ENCODE measurements at places on chromosomes 11 and 22.

GRCh38 chr22:50215297-50216054, 14.7 kb downstream of the SELENOO start:
- DNase-seq: no peak

GRCh38 chr22:48690583-48691317, 1136.9 kb downstream of the BRD1 start:
- no peak for DNase-seq

GRCh38 chr11:42329929-42330565, 870.6 kb upstream of the LRRC4C start:
- no peak for DNase-seq

DNA sequence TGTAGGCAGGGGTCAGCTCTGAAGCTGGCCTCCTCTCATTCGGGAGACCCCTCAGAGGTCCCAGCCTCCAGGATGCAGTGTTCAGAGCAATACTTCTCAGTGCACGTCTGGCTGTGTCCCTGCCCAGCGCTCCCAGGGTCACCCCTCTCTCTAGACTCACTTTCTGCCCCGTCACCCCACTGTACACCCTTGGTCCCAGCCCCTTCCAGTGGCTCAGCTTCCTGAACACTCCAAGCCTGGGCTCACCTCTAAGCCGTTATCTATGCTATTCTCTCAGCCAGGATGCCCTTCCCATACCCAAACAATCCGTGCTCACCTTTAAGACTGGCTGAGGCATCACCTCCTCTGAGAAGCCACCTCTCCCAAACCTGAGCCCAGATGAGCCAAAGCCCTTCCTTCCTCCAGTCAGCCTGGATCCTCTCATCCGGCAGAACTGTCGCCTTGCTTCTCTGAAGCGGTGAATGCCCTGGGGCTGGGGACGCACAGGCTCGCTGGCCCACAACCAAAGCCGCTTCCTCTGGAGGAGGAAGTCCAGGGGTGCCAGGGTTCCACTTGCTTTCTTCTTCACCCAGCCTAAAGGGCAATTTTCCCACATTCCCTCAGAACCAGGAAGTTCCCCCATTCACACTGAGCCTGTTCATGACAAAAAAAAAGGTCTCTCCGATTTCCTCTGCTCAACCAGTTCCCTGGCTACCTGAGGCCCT, 13.7 kb upstream of the CDKN1C start:
- peak; percentile 77 for DNase-seq

DNA sequence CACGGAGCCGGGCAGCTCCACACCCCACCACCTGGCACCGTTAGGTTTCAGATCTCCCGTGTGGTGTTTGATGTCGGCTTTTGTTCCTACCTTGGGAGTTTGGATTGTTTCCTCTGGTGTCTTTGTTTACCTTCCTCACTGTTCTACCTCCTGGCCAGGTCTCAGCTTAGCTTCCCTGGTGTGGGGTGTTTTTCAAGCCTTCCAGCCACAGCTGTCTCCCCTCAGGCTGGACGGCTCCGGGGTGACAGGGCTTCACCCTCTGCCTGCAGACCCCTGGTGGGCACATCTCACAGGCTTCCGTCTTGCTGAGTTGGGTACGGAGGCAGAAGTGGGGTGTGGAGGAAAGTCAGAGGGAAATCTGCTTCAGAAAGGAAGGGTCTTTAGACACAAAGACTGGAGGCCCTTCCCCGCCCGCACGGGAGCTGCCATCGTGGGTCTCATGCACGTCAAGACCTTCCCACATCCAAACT, 59.6 kb upstream of the EMID1 start:
- no peak for DNase-seq

DNA sequence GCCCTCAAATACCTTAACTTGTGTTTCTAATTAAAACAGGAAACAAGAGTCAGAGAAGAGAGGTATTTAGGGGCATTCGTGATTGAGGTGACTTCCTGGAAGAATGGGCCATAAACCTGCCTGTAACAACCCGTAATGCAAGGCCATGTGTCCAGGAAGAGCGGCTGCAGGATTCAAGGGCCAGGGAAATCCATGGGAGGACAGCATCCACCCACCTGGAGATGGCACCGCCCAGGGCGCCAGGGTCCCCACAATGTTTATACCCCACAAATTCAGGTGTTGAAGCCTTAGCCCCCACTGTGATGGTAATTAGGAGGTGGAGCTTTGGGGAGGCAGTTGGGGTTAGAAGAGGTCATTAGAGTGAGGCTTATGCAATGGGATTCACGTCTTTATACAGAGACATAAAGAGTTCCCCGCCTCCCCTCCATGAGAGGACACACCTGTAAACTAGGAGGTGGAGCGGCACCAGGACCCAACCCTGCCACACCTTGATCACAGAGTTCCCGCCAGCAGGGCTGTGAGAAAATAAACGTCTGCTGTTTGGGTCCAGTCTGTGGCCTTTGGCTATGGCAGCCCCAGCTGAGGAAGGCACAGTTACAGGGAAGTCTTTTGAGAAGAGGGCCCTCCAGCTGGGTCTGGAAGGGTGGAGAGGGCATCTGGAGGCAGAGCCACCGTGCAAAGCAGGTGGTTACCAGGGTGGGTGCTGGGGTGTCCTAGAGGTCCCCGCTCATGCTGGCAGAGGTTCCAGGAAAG, 1394.3 kb downstream of the TBC1D22A start:
- no peak for DNase-seq

GRCh38 chr11:40273192-40273732, 1186.2 kb downstream of the LRRC4C start:
- no peak for DNase-seq

DNA sequence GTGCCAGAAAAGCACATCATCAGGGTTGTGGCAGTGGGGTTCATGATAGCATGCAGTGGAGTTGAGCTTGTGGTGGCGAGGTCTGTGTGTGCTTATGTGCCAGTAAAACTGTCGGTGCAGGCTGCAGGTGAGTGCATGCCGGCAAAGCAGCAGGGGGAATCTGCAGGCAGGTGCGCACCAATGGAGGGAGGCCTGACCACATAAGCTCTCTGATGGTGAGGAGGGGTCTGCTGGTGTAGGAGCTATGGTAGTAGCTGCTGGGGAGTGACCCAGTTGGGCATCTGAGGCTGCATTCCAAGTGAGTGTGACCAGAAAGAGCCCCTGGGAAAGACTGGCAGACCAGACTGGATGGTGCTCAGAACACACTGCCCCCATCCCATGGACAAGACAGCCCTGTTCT, 121.5 kb downstream of the CNTN5 start:
- DNase-seq: no peak

DNA sequence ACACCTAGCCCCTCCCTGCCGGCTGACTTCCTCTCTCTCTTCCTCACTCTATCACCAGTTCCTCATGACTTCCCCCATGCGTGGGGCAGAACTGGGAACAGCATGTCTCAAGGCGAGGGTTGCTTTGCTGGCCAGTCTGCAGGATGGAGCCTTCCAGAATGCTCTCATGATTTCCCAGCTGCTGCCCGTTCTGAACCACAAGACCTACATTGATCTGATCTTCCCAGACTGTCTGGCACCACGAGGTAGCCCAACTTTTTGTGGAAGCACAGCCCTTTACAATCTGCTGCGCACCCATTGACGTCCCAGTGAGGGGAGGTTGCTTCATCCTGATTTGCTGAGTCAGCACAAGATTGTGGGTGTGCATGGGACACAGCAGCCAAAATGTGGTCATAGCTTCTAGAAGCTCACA, 8.6 kb downstream of the TCN2 start:
- no peak for DNase-seq

DNA sequence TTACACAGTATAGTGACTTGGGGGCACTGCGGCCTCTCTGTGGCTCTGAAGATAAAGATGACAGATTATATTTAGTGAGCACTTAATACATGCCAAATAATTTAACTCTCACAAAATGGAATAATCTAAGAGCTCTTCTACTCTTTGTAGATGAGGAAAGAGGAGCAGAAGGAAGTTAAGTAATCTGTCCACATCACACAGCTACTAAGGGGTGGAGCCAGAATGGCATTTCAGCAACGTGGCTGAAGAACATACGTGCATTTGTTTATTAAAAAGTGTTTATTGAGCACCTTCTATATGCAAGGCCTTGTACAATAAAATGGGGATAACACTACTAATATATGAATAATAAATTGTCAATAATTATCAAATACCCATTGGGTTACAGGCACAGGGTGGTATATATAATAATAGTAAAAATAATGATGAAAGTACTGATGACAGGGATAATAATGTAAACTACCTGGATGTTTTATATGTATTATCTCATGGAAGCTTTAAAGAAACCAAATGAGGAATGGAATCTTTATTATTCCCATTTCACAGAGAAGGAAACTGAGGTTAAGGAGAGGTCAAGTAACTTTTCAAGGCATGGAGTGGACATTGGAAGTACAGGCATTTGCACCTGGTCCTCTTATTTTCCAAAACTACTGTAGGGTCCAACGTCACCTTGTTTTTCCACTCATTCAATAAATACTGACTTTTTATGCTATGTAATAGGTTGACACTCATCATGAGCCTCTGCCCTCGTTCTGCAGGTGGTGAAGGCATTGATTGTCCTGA, 38.0 kb upstream of the IL17RA start:
- peak; percentile 26 for DNase-seq

GRCh38 chr11:73152861-73153483, 10.9 kb upstream of the FCHSD2 start:
- DNase-seq: no peak

DNA sequence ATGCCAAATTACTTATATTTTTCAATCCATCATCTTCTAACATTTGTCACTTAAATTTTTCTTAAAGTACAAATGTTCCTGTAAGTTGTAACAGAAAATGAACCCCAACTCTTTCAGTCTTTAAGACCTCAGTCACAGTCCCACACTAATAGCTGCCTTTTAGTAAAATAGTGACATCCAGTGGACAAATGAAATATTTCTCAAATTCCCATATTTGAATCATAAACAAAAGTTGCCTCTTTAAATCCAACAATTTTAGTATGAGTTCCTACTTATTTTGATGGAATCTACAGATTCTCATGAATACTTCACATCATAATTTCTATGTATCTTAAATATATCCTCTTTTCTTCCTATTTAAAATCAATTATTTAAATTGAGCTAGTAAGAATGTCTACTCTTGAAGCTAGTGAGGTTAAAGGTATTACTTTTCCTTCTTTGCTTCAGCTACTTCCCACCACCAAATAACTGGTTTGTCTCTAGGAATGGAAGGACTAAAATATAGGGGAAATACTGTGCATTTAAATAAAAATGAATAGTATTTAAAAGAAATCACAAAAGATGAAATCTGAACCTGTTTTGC, 9.2 kb downstream of the LIN7C start:
- DNase-seq: peak; percentile 43

DNA sequence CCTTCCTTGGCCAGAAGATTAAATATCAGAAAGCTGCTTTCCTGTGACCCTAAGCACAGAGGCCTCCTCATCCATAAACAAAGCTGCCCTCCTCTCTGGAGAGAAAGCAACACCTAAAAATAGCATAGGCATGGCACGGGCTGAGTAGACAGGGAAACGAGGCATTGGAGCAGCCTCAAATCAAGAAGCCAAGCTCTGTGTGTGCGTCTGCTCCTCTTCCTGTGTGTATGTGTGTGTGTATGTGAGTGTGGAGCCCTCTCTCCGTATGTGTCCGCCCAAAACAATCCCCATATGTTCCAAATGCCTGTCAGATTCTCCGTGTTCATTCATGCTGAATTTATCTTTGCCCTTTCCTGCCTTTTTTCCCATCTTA, 24.0 kb downstream of the KCNJ5 start:
- no peak for DNase-seq

DNA sequence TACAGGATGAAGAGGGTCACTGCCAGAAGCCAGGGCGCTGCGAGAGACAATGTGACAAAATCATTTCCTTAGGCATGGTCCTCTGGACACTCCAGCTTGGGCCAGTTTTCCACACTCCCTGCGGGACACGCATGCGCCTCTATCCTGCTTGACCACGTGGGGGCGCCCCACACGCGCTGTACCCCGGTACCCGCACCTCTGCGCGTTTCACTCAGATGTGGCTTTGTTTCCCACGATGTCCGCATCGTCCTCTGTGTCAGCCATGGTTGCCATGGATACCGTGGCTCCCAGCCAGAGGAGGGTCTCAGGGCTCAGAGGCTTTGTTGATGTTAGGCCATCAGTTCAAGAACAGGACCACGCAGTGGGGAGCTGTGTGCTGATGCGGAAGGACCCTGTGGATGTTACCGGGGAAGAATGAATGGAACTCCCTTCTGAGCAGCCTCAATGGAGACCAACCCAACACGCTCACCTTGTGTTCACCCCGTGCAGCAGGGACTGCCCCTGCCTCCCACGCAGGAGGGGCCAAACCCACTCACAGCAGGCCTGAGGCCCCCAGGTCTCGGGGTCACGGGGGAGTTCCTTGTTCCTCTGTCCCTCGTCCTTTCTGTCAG, 101.1 kb upstream of the SLC22A12 start:
- DNase-seq: peak; percentile 75

GRCh38 chr11:106179048-106179447, 101.6 kb downstream of the AASDHPPT start:
- no peak for DNase-seq

DNA sequence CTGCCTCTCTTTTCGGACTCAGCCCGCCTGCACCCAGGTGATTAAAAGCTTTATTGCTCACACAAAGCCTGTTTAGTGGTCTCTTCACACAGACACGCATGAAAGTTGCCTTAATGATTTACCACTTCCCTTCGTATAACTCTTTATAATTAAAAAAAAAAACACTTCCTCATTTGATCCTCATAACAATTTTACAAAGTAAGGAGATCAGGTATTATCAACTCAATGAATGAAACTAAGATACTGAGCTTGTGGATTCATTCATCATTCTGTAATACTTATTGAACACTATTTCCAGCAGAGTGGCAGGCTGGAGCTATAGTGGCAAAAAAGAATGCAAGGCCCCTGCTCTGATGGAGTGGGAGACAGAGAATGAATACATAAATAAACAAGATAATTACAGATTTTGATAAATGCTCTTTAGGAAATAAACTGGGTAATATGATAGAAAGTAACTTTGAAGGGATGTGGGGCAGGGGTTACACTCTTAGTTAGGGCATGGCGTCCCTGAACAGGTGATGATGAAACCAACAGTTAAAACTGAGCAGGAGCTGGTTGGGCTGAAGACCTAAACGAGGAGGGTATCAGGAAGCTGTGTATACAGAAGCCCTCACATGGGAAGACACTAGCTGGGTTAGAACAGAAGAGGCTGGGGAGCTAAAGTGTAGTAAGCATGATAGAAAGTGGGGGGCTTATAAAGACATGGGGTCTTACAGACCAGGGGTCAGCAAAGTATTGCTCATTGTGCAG, 5.4 kb upstream of the CRTAM start:
- no peak for DNase-seq

DNA sequence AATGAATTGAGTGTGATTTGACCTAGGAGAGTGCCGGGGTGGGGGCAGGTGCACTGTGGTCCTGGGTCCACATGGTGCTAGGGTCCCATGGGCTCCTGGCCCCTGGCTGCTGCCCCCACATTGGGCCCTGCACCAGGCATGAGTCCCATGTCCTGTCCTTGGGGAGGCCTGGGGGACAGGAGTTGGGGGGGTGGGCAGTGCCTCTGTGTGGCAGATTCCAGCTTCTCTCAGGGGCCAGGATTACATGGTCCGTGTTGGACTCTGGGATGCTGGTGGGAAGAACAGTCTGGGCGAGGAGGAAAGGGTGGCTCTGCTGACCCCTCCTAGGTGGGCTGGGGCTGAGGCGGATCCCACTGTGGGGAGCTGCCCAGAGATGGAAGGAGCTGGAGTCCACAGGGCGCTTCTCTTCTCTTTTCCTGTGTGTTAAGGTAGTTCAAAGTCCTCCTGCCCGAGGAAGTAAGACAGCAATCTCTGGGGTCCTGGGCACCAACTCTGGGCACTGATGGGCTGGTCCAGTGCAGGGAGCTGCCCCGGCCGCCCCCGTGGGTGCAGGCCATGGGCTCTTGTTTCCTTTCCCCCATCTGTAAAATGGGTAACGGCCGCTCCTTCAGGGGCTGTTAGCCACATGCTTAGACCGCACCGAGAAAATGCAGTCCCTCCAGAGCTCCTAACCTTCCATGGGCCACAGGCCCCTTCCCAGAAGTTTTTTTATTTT, 19.8 kb downstream of the KCNQ1 start:
- DNase-seq: no peak

GRCh38 chr11:986270-986951, 50.1 kb downstream of the MUC6 start:
- no peak for DNase-seq
